ENCODE measurements at places on chromosomes 13 and 19. TPM values are rescaled to one million over a fixed set of nuclear protein-coding genes. Genes with fewer than 3 reads are reported as not detected.

DNA sequence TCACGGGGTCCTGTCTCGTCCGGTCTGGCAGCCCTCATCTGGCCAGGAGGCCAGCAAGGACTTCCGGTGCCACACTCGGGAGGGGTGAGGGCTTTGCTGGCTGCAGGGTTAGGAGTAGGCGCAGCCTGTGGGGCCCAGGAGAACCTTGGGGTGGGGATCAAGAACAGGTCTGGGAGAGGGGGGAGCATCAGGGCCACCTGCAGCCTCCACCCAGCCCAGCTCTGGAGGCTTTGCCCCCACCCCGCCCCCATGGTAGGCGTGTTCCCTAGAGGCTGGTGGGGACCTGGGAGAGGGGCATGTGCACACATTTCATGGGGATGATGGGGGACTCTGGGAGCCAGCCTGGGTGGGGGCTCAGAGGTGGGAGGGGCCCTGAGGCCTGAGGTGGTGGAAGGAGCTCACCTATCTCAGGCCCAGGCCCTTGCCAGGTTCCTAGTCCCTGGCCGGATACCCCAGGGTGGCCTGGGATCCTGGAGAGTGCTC, 23.3 kb downstream of the WTIP start:
- peak; percentile 78 for DNase-seq

PROZ gene
- total RNA-seq: not detected

DNA sequence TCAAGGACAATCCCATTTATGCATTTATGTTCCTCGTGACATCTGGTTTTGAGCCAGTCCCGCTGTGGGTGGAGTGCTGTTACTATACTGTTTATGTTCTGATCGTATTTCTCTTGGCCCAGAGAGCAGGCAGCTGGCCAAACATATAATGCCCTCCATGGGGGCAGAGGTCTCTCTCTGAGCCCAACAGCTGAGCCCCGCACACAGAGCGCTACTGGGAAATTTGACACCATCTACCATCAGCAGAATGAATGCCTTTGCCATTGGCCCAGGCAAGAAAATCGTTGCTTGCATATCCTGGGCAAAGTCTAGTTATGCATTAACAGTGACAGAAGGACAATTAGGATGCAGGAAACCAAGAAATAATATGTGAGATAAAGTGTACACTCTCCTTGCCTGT, 126.8 kb upstream of the CACNA1A start:
- peak; percentile 89 for DNase-seq

DNA sequence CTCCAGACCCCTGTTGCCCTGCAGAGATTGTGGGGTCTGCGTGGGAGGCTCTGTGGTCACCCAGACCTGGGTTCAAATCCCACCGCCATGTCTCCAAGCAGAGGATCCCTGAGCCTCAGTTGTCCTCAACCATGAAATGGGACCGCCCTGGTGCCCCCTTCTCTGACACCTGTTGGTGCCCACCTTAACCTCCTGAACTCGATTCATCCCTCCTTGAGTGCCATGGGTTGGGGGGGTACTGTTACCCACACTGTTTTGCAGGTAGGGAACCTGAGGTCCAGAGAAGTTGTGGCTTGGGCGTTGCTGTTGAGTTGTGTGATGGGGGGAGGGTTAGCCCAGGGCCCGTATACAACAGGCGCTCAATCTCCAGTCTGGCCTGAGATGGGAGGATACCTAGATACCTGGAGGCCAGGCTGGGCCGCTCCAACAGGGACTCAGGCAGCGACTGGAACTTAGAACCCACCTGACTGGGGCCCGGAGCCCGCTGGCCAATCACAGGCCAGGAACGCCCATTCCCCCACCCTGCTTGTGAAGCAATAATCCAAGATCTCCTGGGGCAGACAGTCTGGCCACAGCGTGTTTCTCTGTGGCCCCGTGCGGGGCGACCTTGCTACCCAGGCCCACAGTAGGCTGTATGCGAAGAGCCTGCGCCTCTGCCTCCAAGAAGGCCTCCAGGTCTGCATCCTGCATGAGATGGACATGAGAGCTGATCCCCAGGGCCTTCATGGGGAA, 2.8 kb downstream of the ARID3A start:
- no peak for DNase-seq

DNA sequence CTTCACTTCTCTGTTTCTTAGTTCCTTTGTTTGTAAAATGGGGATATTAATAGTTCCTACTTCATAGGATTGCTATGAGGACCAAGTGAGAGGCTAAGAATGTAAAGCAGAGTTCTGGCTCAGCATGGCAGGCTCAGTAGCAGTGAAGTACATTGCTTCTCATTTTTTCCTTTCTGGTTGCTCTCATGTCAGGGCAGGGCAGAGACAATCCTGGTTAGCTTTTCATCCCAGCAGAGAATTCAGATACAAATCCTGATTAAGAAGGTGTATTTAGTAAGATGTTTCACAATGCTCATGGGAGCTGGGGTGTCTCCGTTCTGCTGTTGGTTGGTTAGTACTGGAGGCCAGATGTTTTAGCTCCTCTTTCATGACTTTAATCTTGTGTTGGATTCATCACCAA, 42.9 kb downstream of the WASF3 start:
- no peak for DNase-seq

C19orf85 gene
- not detected for total RNA-seq

DNA sequence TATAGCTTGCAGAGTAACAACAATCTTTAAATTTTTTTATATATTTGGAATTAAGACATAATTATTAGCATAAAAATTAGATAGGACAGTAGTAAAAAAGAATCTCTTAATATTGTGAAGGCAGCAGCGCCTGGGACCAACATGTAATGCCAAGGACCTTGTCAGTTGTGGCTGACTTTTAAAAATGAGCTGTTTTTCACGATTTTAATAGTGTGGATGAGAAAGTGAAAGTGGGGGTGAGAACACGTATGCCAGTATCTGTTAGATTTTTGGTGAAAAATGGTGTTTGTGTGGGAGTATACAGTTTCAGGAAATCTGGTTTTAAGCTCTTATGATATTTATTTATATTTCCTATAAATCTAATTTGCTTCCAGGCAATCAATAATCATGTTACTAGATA, 125.2 kb downstream of the LMO7 start:
- DNase-seq: no peak

GRCh38 chr13:45989607-45990006, 62.9 kb downstream of the ZC3H13 start:
- DNase-seq: no peak

- DNase-seq: no peak
Observed at GRCh38 chr19:35396240-35396885, 25.5 kb downstream of the GPR42 start.

GRCh38 chr19:8132858-8133458, 16.4 kb downstream of the FBN3 start:
- no peak for DNase-seq

DNA sequence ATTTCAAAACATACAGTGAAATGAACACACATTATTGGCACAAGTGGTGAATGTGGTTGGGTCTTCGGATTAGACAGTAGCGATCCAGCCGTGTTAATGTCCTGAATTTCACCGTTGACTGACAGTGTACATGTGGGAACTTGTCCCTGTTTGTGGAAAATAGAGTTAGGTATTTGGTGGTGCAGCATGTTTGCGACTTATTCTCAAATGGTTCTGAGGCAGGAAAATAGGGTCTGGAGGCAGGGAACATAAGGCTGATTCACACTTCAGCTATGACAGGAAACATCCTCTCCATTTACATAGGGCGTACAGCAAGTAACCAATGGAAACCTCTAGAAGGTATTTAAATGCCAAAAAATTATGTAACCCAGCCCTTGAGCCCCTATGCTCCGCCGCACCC, 4.2 kb downstream of the LGALS7B start:
- DNase-seq: no peak

UBE2L5 gene
- total RNA-seq: not detected

GRCh38 chr13:37889102-37889501, 19.5 kb upstream of the TRPC4 start:
- DNase-seq: no peak
